Natural killer cell (primary cell): ENCODE measurements at places on chromosomes 16 and 17. TPM values are rescaled to one million over a fixed set of nuclear protein-coding genes. Genes with fewer than 3 reads are reported as not detected.

- no peak within 1 kb of the TSS for H3K4me3 ChIP-seq
- no peaks in the 10 kb centered on the region for H3K4me1 ChIP-seq
- H3K27me3 ChIP-seq, result peaks cover 10% of the 10 kb centered on the region
- no peaks in the 10 kb centered on the region for H3K36me3 ChIP-seq
Observed at GRCh38 chr16:560204-560700, at the start of gene PRR35. PRR35 (plus strand) TSS chr16:560394; CDS start chr16:563295, 2,901 bp downstream.

Gene SPATA22
- total RNA-seq, result not detected

Gene ZP2
- total RNA-seq, result not detected

Gene ARL5C
- not detected for total RNA-seq

Gene PLEKHG4
- 6.8 TPM for total RNA-seq

Gene MAPT
- 0.14 TPM for total RNA-seq

Gene ZNF764
- total RNA-seq, result 11.7 TPM

- DNase-seq, result no peak
- H3K4me1 ChIP-seq, result peaks cover 4% of the 10 kb centered on the region
- H3K27me3 ChIP-seq, result peaks cover 2% of the 10 kb centered on the region
- H3K36me3 ChIP-seq, result no peaks in the 10 kb centered on the region
- H3K27ac ChIP-seq, result no peak overlapping the region
Observed at GRCh38 chr16:82665025-82665424, 38.3 kb downstream of the CDH13 start.

Gene KIF19
- 6.1 TPM for total RNA-seq

Gene NPIPB13
- 39.8 TPM for total RNA-seq

DNA sequence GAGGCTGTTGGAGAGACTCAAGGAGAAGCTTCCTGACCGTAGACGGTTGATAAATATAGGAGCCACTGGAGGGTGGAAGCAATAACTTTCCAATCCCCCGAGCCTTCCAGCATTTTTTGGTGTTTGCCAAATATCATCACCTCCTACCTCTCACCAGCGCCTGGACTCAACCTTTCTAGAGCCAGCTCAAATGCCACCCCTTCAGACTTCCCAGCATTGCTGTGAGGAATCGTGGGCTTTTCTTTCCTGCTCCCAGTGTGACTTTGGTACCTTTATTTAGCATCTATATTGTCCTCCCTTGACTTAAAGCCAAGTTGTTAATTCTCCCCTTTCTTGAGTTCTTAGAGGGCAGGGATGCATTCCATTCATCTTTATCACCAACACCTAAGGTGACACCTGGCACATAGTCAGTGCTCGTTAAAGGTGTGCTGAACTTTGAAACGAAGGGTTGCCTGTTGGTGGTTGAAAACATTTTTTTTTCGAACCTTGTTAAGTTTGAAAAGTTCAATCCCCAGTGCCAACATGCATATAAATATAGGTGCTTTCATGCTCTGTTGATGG, 35.3 kb upstream of the CCR7 start:
- H3K4me3 ChIP-seq, result no peak overlapping the region
- H3K36me3 ChIP-seq, result no peaks in the 10 kb centered on the region
- peaks cover 53% of the 10 kb centered on the region for H3K4me1 ChIP-seq
- H3K27me3 ChIP-seq, result no peaks in the 10 kb centered on the region

DNA sequence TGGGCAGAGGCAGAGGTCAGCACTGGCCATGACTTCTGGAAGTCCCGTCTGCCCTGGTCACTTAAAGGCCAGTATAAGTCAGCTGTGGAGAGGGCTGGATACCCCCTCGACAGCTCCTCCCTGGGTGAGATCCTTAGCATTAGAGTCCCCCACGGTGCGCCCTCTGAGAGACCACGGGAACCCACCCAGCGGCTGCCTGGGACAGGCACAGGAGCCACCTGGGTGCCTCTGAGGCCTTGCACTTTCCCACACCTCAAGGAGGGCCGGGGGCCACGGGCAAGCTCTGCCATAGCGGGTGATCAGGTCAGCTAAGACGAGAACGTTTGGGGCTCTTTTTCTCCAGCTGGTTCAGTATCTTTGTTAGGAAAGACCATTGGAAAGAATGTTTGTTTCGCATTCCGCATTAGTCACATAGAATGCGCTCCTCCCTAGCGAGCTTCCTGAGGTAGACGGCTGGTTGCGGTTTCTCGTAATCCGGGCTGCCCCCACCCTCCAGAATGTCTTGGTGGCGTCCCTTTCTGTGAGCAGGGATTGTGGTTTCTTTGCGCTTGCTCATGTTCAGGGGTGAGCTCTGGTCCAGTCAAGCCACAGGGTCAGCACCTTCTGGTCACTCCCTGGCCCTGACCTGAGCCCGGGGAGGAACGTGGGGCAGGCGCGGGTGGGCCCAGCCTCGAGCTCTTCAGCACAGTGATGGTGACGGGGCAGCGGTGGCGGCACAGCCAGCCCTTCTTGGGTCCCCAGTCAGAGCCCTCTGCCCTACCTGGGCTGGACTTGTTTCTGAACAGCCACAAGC, 25.2 kb downstream of the NME3 start:
- no peak overlapping the region for H3K4me3 ChIP-seq
- H3K4me1 ChIP-seq, result no peaks in the 10 kb centered on the region
- H3K27ac ChIP-seq, result no peak overlapping the region
- peaks cover 59% of the 10 kb centered on the region for H3K36me3 ChIP-seq
- H3K27me3 ChIP-seq, result no peaks in the 10 kb centered on the region

DNA sequence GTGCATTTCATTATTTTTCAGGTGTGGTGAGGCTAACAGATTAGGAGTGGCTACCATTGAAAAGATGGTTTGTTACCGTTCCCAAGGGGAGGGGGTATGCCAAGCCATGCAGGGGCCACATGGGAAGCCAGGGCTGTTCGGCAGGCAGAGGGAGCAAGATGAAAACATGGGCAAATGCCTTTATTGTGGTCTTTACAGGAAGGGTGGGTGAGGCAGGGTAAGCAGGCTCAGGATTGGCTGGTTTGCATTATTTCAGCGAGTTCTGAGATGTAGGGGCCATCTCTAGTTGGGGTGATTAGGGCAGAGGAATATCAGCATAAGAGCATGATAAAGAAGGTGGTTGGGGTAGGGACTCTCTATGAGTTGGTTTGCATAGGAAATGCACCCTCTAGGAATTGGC, 117.6 kb downstream of the CCT6B start:
- no peak overlapping the region for H3K4me3 ChIP-seq
- no peak for DNase-seq
- H3K27me3 ChIP-seq, result no peaks in the 10 kb centered on the region
- H3K36me3 ChIP-seq, result no peaks in the 10 kb centered on the region
- H3K4me1 ChIP-seq, result no peaks in the 10 kb centered on the region
- H3K27ac ChIP-seq, result no peak overlapping the region

GRCh38 chr17:34201767-34202166, 53.3 kb upstream of the CCL2 start:
- no peak overlapping the region for H3K4me3 ChIP-seq
- no peaks in the 10 kb centered on the region for H3K4me1 ChIP-seq
- DNase-seq, result no peak
- H3K27me3 ChIP-seq, result no peaks in the 10 kb centered on the region
- H3K27ac ChIP-seq, result no peak overlapping the region

Gene CBLN1
- total RNA-seq, result not detected

DNA sequence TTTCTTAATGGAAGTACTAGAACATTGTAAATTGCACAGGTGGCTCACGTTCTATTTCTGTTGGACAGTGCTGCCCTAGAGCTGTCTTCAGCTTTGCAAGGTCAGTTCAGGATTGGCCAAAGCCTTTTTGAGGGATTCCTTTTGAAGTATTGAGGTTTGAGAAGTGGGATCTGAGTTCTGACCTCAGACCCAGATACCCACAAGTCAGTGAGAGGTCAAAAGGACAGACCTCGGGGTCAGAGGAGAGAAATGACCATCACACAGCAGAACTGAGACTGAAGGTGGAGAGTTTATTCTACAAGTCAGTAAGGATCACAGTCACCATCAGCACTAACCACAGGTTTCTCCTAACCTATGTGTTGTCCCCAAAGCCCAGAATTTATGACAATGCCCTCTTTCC, 1.7 kb downstream of the ACSM5 start:
- no peaks in the 10 kb centered on the region for H3K27me3 ChIP-seq
- H3K4me3 ChIP-seq, result no peak overlapping the region
- no peaks in the 10 kb centered on the region for H3K36me3 ChIP-seq
- H3K4me1 ChIP-seq, result peaks cover 3% of the 10 kb centered on the region
- DNase-seq, result no peak

DNA sequence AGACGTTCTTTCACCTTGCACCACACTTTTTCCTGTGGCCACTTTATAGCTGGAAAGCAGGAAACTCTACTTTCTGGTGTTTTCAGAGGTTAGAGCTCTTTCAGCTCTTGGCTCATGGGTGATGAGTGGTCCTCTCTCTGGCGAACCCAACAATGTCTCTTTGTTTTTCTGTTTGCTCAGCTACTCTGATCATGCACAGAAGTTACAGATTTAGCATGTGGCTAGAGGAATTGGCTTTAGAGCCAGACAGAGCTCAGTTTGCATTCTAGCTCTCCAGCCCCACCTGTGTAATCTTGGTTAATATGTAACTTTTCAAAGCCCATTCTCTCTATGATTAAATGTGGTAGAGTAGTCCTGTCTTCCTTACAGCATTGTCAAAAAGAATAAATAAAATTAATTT, 225.2 kb downstream of the HAPSTR1 start:
- H3K4me3 ChIP-seq, result no peak overlapping the region
- H3K27me3 ChIP-seq, result no peaks in the 10 kb centered on the region
- H3K4me1 ChIP-seq, result no peaks in the 10 kb centered on the region
- no peaks in the 10 kb centered on the region for H3K36me3 ChIP-seq
- no peak for DNase-seq

DNA sequence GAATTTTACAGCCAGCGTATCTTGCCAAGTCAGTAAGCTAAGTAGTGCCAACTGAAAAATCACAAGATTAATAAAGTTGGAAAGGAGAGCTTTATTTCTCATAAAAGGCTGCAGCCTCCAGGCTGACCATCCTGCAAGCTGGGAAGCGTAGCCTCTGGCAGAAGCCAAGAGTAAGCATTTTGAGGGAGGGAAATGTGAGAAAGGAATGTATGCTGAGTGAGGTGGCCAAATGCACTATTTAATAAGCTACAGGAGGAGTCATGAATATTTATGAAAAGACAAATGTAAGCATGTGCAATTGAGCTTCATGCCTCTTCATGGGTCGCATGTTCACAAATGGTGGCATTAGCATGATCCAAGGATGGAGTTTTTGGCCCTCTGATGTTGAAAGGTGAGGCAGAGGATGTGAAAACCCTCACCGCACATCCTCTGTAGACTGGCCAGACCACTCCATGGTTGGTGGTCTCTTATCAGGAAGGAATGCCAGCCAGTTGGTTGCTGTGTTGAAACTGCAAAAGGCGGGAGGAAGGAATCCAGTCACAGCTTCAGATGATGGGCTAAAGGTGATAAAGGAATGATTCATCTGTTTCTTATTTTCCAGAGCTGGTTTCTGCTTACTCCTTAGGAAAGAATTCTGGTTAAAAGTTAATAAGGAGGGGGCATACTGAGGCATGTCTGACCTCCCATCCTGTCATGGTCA, 9.2 kb downstream of the KRT33B start:
- no peak for DNase-seq
- no peaks in the 10 kb centered on the region for H3K36me3 ChIP-seq
- no peak overlapping the region for H3K27ac ChIP-seq
- H3K4me1 ChIP-seq, result no peaks in the 10 kb centered on the region

DNA sequence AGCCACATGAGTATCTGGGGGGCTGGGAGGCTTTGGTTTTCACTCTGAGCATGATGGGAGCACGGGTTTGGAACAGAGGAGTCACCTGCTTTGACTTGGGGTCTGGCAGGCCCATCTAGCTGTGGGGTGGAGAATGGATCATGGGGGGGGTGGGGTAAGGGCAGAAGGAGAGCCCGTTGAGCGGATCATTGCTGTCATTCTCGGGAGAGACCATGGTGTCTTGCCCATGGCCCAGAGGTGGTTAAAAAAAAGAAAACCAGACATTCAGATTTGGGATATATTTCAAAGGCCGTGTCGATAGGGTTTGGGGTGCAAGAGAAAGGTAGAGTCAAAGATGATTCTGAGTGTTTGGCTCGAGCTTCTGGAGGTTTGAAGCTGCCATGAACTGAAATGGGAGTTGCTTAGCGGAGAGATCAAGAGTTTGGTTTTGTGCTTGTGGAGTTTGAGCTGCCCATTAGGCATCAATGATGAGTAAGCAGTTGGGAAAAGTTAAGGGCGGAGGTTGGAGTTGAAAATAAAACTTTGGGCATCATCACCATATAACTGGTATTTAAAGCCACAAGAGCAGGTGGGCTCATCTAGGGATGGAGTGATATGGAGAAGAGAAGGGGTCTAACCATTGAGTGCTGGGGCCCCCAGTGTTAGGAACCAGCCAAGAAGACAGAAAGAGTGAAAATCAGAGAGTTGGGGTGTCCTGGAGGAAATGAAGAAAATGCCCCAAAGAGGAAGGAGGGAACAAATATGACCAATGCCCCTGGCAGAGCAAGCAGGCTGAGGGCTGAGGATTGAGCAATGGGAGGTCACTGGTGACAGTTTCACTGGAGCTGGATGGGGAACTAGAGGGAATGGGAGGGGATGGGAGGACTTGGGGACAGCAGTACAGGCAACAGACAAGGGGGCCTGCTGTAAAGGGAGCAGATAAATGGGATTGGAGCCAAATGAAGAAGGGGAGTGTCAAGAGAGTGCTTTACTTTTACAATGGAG, 1.9 kb downstream of the NOD2 start:
- H3K4me3 ChIP-seq, result no peak overlapping the region
- H3K4me1 ChIP-seq, result peaks cover 70% of the 10 kb centered on the region
- no peak for DNase-seq
- H3K36me3 ChIP-seq, result no peaks in the 10 kb centered on the region
- H3K27ac ChIP-seq, result peak overlapping the region; percentile 86
- H3K27me3 ChIP-seq, result no peaks in the 10 kb centered on the region

Gene ZNF624
- total RNA-seq, result 7.2 TPM

GRCh38 chr16:23423496-23424049, 29.4 kb downstream of the COG7 start:
- H3K36me3 ChIP-seq, result peaks cover 8% of the 10 kb centered on the region
- no peak for DNase-seq
- H3K27me3 ChIP-seq, result no peaks in the 10 kb centered on the region
- H3K4me1 ChIP-seq, result no peaks in the 10 kb centered on the region
- no peak overlapping the region for H3K27ac ChIP-seq
